CD8-positive, alpha-beta T cell (primary cell): ENCODE measurements at places on chromosomes 1 and 21.

- DNase-seq, result no peak
These were observed 25.1 kb downstream of the PTBP2 start for GRCh38 chr1:96746440-96747420.

DNA sequence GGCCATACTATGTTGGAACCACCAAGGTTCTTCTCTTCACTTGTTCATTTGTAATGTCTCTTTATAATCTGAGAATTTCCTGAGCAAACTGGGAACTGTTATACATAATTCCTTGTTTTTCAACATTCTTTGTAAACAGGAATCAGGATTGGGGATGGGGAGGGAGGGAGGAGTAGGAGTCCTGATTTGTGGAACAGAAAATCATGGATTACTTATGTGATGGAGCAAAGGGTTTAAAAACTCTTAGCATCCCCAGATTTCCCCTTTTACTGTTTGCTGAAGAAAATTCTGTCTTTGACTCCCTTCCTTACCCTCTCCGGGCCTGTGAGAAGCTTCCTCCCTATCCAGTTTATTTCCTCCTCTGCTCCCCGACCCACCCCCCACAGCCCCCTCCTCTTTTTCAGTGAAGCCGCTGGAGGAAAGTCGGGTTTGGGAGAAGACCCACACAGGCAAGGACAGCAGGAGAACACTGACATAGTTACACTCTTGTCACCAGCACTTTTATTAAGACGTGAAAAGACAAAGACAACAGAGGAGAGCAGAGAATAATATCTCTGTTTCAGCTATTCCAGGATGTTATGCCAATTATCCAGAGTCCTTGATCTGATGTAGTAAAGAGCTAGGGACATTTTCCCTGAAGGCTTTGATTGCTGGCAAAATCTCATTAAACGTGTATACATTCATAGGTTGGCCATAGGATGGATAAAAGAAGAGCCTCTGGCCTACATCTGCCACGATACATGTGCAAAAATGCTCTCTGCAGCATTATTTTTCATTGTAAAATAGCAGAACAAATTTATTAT is 4.6 kb upstream of the NBPF1 start:
- DNase-seq, result peak; percentile 5

GRCh38 chr1:181759481-181759880 is 276.2 kb downstream of the CACNA1E start:
- no peak for DNase-seq

- DNase-seq, result no peak
These were observed 84.8 kb downstream of the KCNJ15 start for GRCh38 chr21:38341546-38342012.

- peak; percentile 60 for DNase-seq
These were observed 129.2 kb downstream of the RGS21 start for GRCh38 chr1:192445839-192446489.

DNA sequence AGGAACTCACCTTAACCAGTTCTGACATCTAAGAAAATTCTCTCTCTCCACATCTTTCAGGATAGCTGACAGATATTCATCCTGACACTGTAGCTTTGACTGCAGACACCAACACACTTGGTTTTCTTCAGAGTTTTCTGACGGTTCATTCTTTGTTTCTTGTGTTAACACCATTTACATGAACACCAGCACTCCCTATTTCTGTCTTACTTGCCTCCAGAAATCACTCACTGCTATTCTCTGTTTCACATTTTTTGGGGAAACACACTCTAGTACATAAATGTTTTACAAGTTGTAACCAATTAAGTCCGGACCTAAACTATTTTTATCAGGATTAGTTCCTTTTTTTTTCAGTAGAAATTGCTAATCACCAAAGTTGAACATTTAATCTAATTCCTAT is 15.4 kb downstream of the FLVCR1 start:
- DNase-seq, result no peak

DNA sequence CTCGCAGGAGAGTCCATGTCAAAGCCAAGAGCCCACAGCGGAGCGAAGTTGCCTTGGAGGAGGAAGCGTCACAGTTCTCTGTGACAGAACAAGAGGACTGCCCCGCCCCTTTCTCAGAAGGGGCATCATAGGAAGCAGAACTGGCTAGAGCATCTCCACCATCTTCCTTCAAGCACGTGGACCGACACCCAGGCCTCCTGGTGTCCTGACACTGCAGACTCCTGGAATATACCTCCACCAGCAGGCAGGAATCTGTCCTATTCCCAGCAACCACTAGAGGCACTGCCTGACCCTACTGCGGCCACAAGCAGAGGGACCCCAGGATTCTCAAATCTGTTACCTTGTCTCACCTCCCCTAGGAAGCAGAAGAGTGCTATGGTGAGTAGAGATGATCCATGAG is 37.8 kb downstream of the GPA33 start:
- no peak for DNase-seq

DNA sequence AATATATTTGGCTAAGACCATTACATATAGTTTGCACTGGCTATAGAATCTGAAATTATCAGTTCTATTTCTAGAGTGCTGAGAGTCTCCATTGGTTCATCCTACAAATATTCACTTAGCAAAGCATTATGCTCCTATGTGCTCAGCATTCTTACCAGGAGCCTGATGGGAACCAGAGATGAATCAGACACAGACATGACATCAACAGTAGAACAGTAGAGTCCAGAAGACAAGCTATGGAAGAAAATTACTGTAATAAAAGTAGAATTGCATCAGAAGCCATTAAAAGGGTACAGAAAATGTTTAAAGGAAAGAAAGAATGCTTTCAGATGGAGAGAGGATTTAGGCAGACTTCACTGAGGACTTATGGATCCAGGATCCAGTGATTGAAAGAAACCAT is 271.7 kb upstream of the SNX7 start:
- no peak for DNase-seq

DNA sequence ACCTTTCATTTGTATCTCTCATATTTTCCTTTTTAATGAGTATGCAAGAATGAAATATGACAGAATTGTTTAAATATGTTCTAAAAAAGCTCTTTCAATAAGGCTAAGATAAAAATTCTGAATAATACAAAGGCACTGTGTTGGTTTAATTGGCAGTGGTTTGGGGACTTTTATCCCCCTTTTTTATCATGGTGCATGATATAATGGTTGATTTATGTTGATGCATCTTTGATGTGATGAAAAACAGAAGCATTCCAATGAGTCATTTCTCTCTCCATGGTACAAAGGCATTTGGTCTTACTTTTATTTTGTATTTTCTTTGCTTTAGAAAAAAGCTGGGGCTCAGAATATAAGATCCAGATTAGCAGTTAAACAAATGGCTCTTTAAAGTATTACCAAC is 127.2 kb upstream of the GREM2 start:
- no peak for DNase-seq

DNA sequence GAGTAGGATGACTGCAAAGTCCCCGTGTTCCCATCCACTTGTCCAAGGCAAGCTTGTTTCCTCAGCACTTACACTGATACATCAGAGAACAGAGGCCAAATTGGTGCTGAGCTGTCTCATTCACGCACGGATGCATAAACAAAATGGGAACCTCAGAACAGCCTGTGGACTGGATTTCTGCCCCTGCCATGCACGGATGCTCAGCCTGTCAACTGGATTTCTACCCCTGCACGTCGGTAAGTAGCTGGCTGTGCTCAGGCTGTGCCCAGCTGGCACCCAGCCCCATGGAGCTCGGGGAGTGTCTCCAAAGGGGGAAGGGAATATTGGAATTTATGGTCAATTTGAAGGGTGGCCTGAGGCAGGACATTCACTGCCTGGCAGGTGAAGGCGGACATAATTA is 40.8 kb upstream of the TMPRSS2 start:
- no peak for DNase-seq

DNA sequence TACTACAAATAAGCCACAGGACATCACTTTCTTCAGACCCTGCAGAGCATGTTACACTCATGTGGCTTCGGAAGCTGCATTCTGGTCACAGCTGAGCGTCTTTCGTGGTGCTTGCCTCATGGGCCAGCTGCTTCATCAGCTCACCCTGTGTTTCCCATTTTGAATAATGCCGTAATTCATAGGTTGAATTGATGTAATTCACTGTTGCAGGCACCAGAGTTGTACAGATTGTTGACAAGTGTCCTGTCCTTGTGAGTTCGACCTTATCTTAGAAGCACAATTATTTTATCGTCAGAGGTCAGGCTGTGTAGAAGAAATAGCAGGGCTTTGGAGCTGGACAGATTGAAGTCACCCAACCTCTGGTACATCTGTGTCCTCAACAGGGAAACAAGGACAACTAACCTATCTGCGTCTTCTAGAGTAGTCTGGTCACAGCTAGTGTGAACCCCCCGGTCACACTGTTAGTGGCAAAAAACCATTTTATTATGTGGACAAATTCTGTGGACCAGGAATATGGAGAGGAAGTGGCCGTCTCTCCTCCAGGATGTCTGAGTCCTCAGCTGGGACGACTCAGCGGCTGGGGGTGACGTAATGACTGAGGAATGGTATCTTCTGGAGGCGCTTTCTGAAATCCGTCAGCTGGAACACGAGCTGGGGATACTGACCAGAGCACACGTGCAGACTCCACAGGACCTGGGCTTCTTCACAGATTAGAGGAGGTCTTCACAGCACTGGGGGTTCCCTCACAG is 17.8 kb downstream of the PKNOX1 start:
- no peak for DNase-seq

DNA sequence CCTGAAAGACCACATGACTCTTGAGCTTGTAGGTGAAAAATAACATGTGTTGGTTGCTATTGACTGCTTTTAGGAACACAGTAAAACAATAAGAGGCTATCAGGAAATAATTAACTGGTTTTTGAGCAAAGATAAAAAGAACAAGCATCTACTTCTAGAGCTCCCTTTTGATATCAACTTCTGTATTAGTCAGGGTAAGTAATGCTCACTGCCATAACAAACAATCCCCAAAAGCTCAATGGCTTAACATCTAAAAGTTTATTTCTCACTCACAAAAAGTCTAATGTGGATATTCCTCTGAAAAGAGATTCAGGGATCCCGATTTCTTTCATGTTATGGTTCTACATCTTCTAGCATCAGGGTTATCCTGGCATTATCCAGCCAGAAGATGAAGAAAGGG is 25.3 kb upstream of the PROX1 start:
- DNase-seq, result no peak

DNA sequence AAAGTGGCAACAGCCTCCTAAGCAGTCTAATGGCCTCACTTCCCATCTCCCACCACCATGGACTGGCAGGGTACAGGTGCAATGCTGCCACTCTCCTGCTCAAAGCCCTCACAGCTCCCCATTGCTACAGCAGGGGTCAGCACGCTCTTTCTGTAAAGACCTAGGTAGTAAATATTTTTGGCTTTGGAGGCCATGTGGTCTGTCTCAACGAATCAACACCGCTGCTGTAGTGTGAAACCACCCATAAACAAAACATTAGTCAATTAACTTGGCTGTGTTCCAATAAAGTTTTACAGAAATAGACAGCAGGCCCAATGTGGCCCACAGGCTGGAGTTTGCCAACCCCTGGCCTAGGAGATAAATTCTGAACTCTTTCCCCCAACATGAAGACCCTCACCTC is 44.6 kb upstream of the TMEM125 start:
- no peak for DNase-seq

DNA sequence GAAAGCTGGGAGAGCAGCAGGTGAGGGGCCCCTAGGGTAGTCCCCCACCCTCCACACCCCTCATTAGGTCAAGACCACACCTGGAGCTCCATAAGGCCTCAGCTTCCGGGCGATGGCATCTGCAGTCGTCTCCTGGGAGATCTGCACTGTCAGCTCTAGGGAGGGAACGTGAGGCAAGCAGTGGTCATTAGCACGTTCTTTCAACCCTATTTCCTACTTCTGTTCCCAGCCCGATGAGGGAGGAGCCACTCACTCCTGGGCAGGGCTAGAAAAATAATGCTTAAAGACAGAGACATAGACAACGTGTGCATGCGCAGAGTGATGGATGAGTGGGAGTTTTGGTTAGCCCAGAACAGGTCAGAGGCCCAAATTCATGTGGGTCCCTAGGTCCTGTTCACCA is 9.7 kb downstream of the KDF1 start:
- DNase-seq, result no peak

DNA sequence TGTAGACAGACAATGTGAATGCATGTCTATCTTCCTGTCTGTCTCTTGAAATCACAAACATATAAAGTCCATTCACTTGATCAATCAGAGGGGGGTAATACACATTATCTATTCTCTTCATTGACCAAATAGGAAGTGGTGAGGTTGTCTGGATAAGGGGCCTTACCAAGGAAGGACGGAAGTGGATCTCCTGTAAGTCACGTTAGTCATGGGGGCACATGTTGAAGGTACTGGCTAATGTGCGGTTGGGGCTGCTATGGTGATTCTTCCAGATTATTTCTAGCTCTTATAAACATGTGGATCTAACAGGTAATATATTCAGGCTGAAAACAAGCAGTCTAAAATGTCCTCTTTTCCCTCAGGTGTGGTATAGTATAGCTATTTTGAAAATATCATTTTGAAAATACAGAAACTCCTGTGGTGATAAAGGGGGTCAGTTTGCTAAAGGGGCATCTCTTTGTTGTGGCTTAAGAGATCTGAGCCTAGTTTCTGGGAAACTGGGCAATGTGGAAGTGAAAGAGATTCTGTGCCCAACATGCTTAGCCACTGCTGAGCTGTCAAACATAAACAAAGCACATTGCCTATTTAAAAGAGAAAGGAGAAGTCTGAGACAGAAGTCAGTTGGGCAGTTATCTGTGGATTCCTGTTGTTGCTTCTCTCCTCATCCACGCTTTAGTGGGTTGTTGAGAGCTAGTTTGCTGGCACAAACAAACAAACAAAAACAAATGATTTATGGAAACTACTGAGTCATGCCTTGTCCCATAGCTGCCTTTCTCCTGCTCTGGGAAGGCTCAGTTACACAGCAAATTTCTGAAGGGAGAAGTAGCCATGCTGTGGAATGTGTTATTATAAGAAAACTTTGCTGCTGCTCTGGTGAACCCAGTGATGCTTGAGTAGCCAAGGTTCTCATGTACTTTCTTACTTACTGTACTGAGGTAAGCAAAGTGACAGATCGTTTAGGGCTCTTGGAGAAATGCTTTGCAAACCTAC is 166.9 kb downstream of the HLX start:
- no peak for DNase-seq

GRCh38 chr1:96236156-96236739 is 485.3 kb upstream of the PTBP2 start:
- no peak for DNase-seq

DNA sequence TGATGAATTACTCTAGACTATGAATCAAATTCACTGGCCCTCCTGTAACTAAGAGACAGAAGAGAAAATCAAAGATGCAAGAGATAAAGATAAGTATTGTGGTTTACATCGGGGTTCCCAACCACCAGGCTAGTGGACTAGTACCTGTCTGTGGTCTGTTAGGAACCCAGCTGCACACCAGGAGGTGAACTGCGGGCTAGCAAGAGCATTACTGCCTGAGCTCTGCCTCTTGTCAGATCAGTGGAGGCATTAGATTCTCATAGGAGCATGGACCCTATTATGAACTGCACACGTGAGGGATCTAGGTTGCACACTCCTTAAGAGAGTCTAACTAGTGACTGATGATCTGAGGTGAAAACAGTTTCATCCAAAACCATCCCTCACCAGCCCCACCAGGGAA is 58.9 kb upstream of the DUSP10 start:
- no peak for DNase-seq

GRCh38 chr1:150577557-150578271 is 1.7 kb downstream of the MCL1 start:
- no peak for DNase-seq
